Esophagus muscularis mucosa (tissue), 4 donors: ENCODE measurements at places on chromosomes 16 and 17. TPM values are rescaled to one million over a fixed set of nuclear protein-coding genes. Genes with fewer than 3 reads are reported as not detected.

The HSD11B2 gene
- 1.1 TPM for total RNA-seq

The LHX1 gene
- not detected for total RNA-seq

The NAA60 gene
- total RNA-seq = 59.8 TPM

The TPSD1 gene
- 5.3 TPM for total RNA-seq

The KRTAP16-1 gene
- not detected for total RNA-seq

The FAM20A gene
- total RNA-seq = 3.0 TPM

The ESRP2 gene
- total RNA-seq = 0.46 TPM

The SCARF1 gene
- 11.9 TPM for total RNA-seq

The CACNG5 gene
- total RNA-seq = not detected

The CDYL2 gene
- 0.83 TPM for total RNA-seq

- DNase-seq = no peak
Measured at GRCh38 chr16:16100631-16101030, 122.7 kb downstream of the ABCC6 start.

DNA sequence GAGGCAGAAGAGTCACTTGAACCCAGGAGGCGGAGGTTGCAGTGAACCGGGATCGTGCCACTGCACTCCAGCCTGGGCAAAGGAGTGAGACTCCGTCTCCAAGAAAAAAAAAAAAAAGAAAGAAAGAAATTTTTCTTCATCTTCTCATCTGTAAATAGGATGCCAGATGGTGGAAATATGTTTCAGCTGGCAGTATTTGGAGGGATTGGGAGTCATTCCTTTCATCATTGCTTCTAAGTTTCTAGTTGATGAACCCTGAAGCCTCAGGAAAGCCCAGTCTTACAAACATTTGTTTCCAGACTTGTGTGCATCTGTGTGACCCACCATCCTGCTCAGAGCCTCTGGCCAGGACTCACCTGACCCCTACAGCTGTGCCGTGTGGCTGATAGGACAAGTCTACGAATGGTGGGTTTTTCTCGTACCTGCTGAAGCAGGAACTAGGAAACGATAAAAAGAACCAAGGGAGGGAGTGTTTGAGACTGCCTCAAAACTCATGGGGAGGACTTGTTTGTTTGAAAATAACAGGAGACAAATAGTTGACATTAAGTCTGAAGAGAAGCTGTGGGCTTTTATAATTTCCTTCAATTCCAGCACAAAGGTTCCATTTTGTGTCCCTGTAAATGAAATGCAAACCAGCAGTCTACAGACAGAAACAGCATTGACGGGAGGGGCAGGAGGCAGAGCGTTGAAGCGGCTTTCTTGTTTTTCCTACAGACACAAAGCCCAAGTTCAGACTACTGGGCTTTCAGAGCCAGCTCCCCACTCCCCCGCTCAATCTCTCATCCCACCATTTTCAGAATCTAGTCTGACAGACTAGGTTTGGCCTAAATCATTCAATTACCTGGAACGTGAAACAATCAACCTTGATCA, 24.9 kb downstream of the CDRT4 start:
- DNase-seq = no peak

DNA sequence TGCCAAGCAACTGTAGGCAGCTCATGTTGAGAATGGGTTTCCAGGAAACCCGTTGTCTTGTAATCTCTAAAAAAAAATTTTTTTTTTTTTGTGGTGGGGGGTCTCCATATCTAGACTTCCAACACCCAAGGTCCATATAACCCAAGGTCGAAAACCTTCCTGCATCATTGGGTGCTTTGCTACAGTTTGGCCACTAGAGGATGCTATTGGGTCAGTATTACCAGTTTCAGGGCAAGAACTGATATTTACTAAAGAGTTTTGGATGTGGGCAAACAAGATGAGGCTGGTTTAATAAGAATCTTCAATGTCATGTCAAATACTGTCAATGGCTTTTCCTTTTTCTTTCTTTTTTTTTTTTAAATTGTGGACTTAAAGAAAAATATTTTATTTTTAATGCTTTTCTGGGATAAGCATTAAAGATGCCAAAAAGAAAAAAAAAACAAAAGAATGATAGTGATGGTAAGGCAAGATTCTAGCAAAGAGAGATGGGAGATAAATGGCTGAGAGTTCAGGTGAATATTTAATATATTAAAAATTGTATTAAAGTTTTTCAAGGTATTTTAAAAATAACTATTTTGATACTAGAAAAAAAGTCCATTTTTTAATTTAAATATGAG, 62.2 kb downstream of the DHRS7C start:
- DNase-seq = no peak

DNA sequence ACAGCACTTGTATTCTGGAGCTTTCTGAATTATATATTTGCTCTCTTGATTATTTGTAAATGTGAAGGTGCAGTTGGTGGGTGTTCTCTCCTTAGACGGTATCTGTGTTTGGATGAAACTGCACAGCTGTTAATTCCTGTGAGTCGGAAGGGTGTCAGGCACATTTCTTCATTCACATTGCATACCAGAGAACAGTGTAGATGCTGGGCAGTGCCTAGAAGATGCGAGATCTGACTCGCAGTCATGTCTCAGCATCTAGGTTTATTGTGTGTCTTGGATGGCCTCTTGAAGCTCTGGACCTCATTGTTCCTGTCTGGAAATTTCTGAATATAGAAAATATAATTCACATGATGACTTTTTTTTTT, 61.2 kb downstream of the CLEC16A start:
- DNase-seq = no peak

DNA sequence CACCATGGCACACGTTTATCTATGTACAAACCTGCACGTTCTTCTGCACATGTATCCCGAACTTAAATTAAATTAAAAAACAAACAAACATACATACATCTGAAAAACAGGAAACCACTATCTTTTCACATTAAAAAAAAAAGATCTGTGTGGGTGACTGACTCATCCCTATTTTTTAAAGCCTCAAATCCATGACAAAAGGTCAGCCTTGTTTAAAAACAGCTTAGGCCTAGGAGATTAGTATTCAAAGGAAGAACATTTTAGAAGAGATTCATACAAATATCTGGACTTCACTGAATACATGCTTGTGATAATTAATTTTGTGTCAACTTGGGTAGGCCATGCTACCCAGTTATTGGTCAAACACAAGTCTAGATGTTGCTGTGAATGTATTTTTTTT, 4.7 kb upstream of the PRKAR1A start:
- DNase-seq = no peak

GRCh38 chr17:42561897-42562387, at the start of gene COASY:
Gene COASY (plus strand): TSS chr17:42562148. CDS start chr17:42562623, 475 bp downstream.
- DNase-seq = peak; percentile 98

DNA sequence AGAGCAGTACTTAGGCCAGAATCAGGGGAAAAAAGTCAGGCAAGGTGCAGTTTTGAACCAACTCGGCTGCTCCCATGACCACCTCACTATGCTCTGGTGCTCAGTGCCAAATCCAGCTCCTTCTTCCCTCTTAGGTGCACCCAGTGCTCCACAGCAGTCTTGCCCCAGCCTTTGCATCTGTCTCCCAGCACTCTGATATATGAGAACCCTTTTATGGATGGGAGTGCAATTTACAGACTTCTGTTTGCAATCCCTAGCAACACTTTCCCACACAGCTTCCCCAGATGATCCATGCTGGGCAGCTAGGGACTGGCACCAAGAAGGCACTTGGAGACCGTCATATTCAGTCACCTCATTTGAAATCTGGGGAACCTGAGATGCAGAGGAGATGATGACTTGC, 267.9 kb upstream of the CCL2 start:
- no peak for DNase-seq

DNA sequence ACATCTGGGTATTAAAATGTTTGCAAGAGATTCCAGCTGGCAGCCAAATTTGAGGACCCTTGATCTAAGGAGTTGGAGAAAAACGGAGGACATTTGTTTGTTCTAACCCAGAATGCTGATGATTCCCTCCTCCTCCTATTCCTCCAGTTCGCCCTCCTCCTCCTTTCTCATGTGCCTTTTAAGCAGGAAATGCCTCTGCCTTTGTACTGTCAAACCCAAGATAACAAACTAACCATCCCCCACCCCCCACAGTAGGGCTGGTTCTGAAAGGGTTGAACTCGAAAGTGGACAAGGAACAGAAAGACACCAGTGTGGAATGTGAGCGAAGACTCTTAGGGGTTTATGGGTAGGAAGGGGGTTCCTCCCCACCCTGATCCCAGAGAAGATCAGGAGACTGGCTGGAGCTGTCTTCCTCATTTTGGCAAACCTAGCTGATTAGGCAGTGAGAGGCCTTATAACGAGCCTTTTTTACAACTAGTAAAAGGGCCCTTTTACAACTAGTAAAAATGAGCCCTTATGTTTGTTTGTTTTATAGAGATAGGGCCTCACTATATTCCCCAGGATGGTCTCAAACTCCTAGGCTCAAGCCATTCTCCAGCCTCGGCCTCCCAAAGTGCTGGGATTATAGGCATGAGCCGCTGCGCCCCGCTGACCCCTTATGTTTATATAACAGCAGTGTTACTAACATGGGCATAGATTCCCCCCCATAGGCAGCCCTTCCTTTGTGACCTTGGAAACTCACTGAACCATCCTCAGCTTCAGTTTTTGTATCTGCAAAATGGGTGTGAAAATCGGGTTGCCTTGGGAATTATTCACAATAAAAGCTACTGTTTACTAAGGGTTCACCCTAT, 975 bp downstream of the CHD9 start:
- DNase-seq = no peak

DNA sequence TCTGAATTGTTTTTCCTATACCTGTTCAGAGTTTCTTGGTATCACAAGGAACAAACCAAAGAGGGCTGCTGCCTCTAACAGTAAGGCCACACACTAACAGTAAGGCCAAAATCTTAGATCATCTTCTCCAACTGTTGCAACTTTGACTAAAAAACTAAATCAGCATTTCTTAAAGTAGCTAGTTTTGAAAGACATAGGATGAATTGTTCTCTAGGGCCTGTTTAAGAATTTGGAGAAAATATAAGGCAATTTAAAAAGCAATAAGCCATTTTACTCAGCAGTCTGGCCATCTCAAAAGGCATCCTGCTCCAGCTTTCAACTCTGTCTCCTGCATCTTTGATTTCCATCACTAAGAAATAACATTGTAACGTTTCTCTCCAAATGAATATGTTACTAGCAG, 105.0 kb upstream of the MON1B start:
- no peak for DNase-seq

DNA sequence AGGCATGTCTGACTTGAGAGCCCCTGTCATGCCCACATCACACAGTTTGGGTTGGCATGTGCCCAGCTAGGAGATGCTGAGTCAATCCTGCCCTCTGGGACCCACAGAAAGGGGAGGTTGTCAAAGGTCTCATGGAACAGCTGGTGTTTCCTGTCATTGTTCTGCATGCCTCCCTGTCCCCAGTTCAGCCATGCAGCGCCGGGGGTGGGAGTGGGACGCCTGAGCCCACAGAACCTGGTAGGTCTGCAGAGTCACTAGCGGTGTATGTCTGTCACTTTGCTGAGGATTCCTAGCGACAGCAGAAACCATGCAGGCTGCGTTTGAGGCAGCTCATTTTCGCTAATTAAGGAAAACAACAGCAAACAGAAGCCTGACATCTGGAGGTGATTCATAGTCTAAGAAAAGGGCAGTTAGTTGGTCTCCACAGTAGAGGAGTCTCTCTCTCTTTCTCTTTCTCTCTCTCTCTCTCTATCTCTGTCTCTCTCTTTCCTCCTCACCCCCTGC, 19.6 kb upstream of the CCL1 start:
- no peak for DNase-seq

- DNase-seq = no peak
Measured at GRCh38 chr16:55040366-55041086, 109.9 kb downstream of the IRX5 start.

GRCh38 chr17:40168262-40168832, 8.9 kb upstream of the RAPGEFL1 start:
- no peak for DNase-seq
